ENCODE measurements at places on chromosomes 16 and 17.

DNA sequence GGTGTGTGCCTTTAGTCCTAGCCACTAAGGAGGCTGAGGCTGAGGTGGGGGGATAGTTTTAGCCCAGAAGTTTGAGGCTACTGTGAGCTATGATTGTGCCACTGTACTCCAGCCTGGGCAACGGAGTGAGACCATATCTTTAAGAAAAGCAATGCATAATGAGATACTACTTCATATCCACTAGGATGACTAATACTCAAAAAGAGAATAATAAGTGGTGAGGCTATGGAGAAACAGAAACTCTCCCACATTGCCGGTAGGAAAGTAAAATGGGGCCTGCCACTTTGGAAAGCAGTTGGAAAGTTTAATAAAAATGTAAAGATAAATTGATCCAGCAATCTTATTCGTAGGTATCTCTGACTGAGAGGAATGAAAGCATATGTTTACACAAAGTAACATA, 4.6 kb upstream of the NPIPB2 start:
- no peak for DNase-seq

- no peak for DNase-seq
These were observed 255.6 kb upstream of the SDK2 start for GRCh38 chr17:73899839-73900238.

DNA sequence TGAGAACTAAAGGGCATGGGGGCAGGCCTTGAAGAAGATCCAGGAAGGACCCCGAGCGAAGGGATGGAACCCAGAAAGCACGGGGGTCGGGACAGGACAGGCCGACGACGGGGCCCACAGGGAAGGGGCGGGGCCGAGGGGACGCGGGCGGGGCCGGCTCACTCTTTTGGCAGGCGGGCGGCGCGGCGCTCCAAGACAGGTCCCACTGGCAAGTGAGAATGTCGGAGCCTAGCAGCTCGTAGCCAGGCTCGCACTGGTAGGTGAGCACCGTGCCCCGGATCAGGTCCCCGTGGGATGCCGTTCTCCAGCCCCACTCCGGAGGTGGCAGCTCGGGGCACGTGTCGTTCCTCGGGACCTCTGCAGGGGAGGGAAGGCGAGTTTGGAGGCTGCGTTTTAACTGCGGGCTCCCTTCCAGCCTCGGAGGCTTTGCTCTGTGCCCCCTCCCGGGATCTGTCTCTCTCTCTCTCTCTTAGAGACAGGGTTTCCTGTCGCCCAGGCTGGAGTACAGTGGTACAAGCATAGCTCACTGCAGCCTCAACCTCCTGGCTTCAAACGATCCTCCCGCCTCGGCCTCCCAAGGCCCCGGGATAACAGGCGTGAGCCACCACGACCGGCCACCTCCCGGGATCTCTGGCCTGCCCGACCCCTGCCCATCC, 13.7 kb upstream of the CDIPT start:
- no peak for DNase-seq

- DNase-seq = no peak
These were observed 10.7 kb downstream of the SCGB1C2 start for GRCh38 chr17:147796-148740.

- no peak for DNase-seq
These were observed 841 bp downstream of the C16orf89 start for GRCh38 chr16:5064915-5065314.

DNA sequence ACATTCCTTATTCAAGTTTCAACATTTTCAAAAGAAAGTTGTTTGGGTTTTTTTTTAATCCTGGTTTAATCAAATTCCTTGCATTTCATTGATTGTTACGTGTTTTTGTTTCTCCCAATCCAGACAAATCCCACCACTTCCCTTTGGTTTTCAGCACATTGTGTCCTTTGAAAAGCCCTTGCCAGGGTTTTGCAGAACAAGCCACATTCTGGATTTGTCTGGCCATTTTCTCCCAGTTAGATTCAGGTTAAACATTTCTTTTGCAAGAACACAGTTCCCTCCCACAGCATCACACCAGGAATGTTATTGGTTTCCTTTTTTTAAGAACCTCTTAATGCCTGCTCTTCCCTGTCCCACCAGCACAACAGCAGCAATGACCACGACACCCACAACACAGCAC, 278.0 kb upstream of the SALL1 start:
- DNase-seq = no peak

- no peak for DNase-seq
These were observed 134.8 kb upstream of the TP53TG3C start for GRCh38 chr16:33059206-33059605.

DNA sequence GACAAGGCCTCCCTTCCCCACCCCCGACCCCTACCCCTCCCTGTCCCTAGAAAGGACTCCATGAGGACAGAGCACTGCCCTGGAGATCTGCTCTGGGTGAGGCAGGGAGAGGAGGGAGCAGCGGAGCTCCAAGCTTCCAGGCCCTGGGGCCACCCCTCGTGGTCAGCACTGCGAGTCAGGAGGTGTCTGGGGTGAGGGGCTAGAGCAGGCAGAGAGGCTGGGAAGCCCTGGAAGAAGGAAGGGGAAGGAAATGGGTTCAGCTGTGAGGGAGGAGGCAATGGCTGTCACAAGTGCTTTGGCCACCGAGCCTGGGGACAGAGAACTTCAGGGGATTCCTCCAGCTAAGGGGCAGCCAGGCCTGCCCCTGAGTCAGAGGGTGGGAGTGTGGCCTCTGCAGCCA, 28.2 kb upstream of the DNAI2 start:
- no peak for DNase-seq

GRCh38 chr17:28938552-28938951, 12.8 kb downstream of the PHF12 start:
- no peak for DNase-seq

DNA sequence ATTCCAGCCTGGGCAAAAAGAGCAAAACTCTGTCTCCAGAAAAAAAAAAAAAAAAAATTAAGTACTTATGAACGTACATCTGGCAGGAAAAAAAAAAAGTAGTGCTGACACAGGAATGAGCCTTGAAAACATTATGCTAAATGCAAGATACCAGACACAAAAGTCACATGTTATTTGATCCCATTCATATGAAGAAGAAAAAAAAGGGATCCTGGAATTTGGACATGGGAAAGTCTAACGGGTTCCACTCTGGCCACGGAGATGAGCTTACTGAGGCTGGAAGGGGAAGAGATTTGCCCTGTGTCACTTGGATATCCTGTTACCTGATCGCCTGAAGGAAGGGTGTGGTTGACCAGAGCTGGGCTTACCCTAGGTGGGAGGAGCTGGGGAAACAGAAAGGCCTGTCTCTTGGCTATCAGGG, 251.9 kb downstream of the PARN start:
- DNase-seq = no peak

DNA sequence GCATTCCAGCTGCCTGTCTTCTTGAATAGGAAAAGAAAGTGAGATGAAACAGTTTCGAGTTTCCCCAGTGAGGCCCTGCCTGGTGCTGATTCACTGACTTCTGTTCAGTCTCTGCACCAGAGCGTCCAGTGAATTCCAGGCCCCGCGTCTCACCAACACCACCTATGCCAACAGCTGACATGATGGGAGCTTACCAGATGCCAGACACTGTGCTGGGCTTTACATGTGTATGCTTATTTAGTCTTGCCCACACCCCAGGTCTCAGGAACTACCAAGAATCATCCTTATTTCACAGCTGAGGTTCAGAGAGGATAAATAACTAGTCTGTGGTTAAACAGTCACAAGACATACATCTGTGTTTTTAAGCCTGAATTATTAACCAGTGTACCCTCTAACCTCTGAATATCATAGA, 29.1 kb upstream of the IRX6 start:
- no peak for DNase-seq

DNA sequence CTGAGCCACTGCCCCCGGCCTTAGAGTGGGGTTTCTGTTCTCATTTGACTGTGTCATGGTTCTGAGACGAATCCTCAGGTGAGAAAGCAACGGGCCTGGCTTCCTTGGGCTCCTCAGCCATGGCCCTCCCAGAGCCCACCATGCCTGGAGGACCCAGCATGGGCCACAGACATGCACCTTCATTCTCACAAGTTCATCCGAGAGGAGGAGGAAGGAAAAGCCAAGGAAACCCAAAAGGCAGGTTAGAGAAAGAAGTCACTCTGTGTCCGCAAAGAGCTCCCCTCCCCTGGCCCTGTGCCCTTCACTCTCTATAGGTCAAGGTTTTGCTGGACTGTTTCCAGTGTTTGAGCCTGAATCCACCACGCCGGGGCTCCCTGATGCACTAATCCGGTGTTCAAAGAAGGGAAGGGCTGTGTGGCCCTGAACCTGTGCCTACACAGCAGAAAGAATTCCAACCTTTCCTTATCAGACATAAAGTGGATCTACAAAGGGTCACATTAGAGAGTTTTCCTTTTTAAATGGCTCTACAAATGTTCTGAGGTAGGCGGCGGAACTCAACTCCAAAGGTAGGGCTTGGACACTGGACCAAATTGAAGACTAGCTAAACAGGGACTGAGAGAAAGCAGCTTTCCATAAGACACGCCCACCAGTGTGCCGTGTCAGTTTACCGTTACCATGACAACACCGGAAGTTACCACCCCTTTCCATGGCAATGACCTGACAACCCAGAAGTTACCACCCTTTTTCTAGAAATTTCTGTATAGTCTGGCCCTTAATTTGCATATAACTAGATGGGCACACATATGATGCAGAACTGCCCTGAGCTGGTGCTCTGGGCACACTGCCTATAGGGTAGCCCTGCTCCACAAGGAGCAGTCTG, 15.9 kb upstream of the PECAM1 start:
- DNase-seq = no peak

- no peak for DNase-seq
These were observed 9.4 kb upstream of the GAST start for GRCh38 chr17:41702712-41703111.

DNA sequence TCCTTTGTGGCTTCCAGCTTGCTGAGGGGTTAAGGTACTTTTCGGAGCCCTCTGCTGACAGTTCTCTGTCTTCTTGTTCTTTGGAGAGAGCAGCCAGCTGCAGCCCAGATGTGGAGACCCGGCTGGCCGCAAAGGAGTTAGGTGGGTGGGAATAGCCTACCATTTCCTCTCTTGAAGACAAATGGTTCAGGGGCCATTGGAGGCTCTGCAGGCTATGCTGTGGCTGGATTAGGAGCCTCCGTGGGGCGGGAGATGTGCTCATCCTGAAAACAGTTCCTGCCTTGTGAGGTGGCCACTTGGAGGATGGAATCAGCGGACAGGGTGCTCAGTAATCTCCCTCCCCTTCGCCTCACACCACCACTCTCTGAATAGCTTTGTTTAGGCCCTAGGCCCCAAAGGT, 30.3 kb downstream of the MEOX1 start:
- no peak for DNase-seq

DNA sequence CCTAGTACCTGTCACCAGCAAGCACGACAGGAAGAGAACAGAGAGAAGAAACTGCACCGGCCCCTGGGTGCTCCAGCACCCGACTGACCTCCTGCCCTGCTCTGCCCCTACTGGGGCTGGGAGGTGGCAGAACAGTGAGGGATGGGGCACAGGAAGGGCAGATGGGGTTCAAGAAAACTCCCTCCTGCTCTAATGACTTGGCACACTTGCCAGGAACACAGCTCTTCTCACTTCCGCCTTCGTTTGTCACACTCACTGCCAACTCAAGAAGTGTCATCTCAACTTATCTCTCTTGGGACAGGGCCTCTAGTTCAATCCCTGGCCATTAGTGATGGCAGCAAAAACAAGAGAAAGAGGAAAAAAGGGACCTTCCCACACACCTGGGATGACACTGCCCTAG, 42.7 kb upstream of the ICAM2 start:
- no peak for DNase-seq

GRCh38 chr17:49227436-49228261, 2.9 kb downstream of the PHOSPHO1 start:
- DNase-seq = no peak

- DNase-seq = no peak
These were observed 2.2 kb downstream of the HEATR9 start for GRCh38 chr17:35866341-35866950.

- no peak for DNase-seq
These were observed 7.0 kb downstream of the CRHR1 start for GRCh38 chr17:45791041-45791582.

DNA sequence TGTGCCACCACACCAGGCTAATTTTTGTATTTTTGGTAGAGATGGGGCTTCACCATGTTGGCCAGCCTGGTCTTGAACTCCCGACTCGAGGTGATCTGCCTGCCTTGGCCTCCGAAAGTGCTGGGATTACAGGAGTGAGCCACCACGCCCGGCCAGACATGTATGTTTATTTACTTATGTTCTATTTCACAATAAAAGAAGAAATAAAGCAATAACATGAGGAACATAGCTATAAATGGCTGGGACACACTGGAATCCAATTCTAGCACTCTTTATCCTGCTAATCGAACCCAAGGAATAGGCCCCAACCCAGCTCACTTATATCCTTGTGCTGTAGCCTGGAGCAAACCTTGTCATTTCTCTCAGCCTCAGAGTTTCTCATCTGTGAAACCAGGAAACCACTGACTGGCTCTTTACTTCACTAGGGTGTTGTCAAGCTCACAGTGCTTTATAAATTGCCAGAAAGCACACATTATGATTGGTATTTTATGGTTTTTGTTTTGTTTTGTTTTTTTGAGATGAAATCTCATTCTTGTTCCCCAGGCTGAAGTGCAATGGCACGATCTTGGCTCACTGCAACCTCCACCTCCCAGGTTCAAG, 4.3 kb upstream of the ODAD4 start:
- DNase-seq = no peak

DNA sequence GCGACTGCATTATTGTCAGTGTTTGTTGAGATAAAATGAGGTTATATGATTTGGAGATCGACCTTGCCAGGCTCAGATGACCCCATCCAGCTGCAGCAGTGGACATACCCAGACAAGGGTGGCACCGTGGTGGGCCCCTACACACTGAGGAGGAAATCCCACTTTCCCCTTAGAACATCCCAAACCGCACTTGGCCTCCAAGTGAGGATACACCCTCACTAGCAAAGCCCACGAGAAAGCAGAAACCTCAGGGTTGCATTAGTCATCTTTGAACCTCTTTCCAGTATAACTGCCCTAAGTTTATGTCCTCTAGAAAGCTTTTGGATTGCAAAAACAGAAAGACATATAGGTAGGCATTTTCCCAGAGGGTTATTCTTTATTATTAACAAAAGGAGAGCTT, 101.5 kb downstream of the CLEC16A start:
- DNase-seq = no peak

DNA sequence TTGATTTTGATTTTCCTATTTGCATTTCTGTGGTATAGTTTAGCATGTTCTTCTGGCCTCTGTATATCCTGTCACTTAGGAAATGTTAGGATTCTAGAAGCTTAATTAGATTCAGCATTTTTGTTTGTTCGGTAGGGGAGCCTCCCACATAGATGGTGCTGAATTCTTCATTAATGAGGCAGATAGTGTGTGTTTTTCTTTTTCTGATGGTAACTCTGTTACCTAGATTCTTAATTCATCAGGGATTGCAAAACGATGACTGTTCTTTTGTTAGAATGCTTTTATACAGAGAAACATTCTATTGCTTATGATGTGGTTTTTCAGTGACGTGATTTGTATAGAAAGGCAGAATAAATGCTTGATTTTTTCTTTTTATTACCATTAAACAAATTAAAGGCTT, 19.0 kb downstream of the BANP start:
- DNase-seq = no peak

GRCh38 chr17:59361916-59362810, 30.7 kb downstream of the YPEL2 start:
- DNase-seq = no peak

- DNase-seq = no peak
These were observed 530 bp downstream of the PCGF2 start for GRCh38 chr17:38747463-38748148.

- DNase-seq = no peak
These were observed 241.7 kb downstream of the SEC14L1 start for GRCh38 chr17:77382356-77382911.

GRCh38 chr16:64962786-64963185, 159.1 kb downstream of the CDH11 start:
- DNase-seq = no peak

Measured in NCI-H1417 treated with DMSO at 0.1 percent for 48 hours (cell line).